ENCODE measurements at places on chromosomes 5 and 9. TPM values are rescaled to one million over a fixed set of nuclear protein-coding genes. Genes with fewer than 3 reads are reported as not detected.

MAML1 gene
- 16.5 TPM for total RNA-seq

CNTNAP3 gene
- total RNA-seq, result 2.8 TPM

CDX1 gene
- 0.12 TPM for total RNA-seq

AGXT2 gene
- total RNA-seq, result not detected

DBN1 gene
- total RNA-seq, result 170 TPM

PTGDS gene
- 304 TPM for total RNA-seq

ACOT12 gene
- total RNA-seq, result not detected

FOXD4L4 gene
- not detected for total RNA-seq

MYOT gene
- not detected for total RNA-seq

FAM169A gene
- not detected for total RNA-seq

PCDHB15 gene
- under 0.01 TPM for total RNA-seq

LRRC26 gene
- not detected for total RNA-seq

IGFBPL1 gene
- total RNA-seq, result not detected

SHOC1 gene
- total RNA-seq, result not detected

THBS4 gene
- total RNA-seq, result 2.6 TPM

BTNL3 gene
- not detected for total RNA-seq

C1QTNF3 gene
- 1.1 TPM for total RNA-seq

SNCAIP gene
- total RNA-seq, result 1.8 TPM

ALDH1B1 gene
- total RNA-seq, result 22.5 TPM

SCAI gene
- 2.2 TPM for total RNA-seq

C5orf58 gene
- total RNA-seq, result not detected

LAMC3 gene
- total RNA-seq, result 0.09 TPM

PCDHB6 gene
- total RNA-seq, result 0.12 TPM

IL5 gene
- total RNA-seq, result not detected

IL31RA gene
- total RNA-seq, result not detected

SPTLC1 gene
- total RNA-seq, result 87.1 TPM

PAXX gene
- 36.9 TPM for total RNA-seq

TTLL11 gene
- total RNA-seq, result 5.1 TPM

Measured in pericardium fibroblast (primary cell).